Mesenchymal stem cell (in vitro differentiated cells and primary cell): ENCODE measurements at places on chromosomes 3 and 15.

- no peak overlapping the region for H3K4me3 ChIP-seq
- peaks cover 14% of the 10 kb centered on the region for H3K36me3 ChIP-seq
- DNase-seq, result no peak
- H3K27ac ChIP-seq, result no peak overlapping the region
- H3K4me1 ChIP-seq, result peaks cover 20% of the 10 kb centered on the region
Measured at GRCh38 chr3:64203216-64203615, 22.1 kb downstream of the PRICKLE2 start.

DNA sequence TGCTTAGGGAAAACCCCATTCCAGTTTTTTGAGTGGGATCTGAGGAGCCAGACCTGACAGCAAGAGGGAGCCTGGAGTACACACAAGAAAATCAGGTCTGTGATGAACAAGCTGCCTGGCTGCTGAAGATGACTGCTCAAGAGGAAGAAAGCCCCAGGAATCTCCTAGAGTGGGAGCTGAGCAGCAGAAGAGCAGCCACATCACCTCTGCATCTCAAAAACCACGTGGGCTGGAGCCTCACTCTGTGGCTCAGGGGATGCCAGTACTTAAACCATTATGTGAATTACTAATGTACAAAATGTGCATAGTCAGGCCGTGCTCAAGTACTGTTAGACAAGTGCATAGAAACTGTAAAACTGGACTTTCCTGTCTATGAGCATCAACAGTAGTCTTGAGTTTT, 52.4 kb downstream of the SLC9A9 start:
- no peaks in the 10 kb centered on the region for H3K4me1 ChIP-seq
- DNase-seq, result no peak
- no peaks in the 10 kb centered on the region for H3K27me3 ChIP-seq
- H3K36me3 ChIP-seq, result no peaks in the 10 kb centered on the region
- no peak overlapping the region for H3K4me3 ChIP-seq

DNA sequence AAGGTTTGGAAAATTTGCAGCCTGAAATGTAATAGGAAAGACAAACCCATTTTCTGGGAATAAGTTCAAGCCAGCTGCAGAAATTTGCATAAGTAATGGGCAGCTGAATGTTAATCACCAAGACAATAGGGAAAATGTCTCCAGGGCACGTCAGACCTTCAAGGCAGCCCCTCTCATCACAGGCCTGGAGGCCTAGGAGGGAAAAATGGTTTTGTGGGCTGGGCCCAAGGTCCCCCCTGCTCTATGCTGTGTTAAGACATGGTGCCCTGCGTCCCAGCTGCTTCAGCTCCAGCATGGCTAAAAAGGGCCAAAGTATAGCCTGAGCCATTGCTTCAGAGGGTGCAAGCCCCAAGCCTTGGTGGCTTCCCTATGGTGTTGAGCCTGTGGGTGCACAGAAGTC, 164.7 kb upstream of the TSPAN3 start:
- no peak overlapping the region for H3K4me3 ChIP-seq
- no peaks in the 10 kb centered on the region for H3K4me1 ChIP-seq
- H3K27ac ChIP-seq, result no peak overlapping the region
- no peak for DNase-seq
- H3K36me3 ChIP-seq, result peaks cover 43% of the 10 kb centered on the region
- no peaks in the 10 kb centered on the region for H3K27me3 ChIP-seq

- no peak overlapping the region for H3K27ac ChIP-seq
- H3K36me3 ChIP-seq, result peaks cover 6% of the 10 kb centered on the region
- DNase-seq, result no peak
- no peak overlapping the region for H3K4me3 ChIP-seq
- peaks cover 6% of the 10 kb centered on the region for H3K4me1 ChIP-seq
- no peaks in the 10 kb centered on the region for H3K27me3 ChIP-seq
Measured at GRCh38 chr15:89761009-89761831, 10.2 kb upstream of the MESP1 start.

DNA sequence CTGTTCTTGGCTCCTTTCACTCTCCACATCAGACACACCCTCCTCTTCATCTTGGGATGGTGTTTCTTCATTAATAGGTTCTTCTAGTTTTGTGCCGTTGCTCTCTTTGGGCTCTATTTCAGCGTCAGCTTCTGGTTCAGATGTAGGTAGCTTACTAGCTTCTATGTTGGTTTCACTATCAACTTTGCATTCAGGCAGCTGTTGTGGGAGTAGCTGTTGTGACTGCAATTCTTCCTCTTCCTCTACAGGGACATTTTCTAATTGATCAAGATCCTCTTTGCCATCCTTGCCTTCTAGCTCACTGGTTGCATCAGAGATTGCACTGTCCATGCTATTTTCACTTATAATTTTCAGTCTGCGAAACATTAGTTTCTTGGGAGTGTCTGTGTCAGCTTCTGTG, 80.1 kb downstream of the SETD2 start:
- DNase-seq, result peak; percentile 12
- H3K27me3 ChIP-seq, result no peaks in the 10 kb centered on the region
- no peak overlapping the region for H3K4me3 ChIP-seq
- H3K27ac ChIP-seq, result no peak overlapping the region
- no peaks in the 10 kb centered on the region for H3K4me1 ChIP-seq

DNA sequence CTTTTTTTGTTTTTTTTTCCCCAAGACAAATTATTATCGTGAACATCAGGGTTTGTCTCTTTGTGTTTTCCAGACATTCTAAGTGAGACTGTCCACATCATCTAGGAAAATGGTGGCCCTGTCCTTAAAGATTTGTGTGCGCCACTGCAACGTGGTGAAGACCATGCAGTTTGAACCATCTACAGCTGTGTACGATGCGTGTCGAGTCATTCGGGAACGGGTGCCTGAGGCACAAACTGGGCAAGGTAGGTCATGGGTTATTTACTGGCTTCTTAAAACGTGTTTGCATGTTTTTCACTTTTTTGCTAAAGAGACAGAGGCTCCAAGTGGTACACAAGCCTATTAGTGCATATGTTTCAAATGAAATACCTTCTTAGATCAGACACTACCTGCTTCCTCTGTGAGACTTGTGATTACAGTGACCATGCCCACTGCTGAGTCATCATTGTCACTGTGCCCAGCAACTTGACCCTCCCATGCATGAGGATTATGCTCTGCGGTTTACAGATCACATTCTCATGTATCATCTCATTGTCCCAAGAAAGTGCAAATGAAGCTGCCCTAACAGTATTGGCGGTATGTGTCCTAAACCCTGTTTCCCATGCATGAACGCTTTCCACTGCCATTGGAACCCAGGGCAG, 395.2 kb upstream of the TPM1 start:
- no peak overlapping the region for H3K27ac ChIP-seq
- DNase-seq, result peak; percentile 41
- H3K36me3 ChIP-seq, result peaks cover 5% of the 10 kb centered on the region
- no peaks in the 10 kb centered on the region for H3K27me3 ChIP-seq

- no peaks in the 10 kb centered on the region for H3K27me3 ChIP-seq
- DNase-seq, result no peak
- H3K4me1 ChIP-seq, result peaks cover 5% of the 10 kb centered on the region
- H3K4me3 ChIP-seq, result no peak overlapping the region
- H3K36me3 ChIP-seq, result no peaks in the 10 kb centered on the region
Measured at GRCh38 chr3:23259515-23259914, 56.4 kb downstream of the UBE2E2 start.
